ENCODE measurements at places on chromosomes 4 and X.
A peak's percentile ranks its signal among the peaks of the same experiment; 100 is the strongest.

- no peak for DNase-seq
These were observed 305.9 kb downstream of the IDS start for GRCh38 chrX:149198980-149199732.

GRCh38 chr4:7976025-7976424 is 36.4 kb upstream of the AFAP1 start:
- DNase-seq, result no peak

- DNase-seq, result no peak
These were observed 90.7 kb upstream of the S100G start for GRCh38 chrX:16559206-16559619.

DNA sequence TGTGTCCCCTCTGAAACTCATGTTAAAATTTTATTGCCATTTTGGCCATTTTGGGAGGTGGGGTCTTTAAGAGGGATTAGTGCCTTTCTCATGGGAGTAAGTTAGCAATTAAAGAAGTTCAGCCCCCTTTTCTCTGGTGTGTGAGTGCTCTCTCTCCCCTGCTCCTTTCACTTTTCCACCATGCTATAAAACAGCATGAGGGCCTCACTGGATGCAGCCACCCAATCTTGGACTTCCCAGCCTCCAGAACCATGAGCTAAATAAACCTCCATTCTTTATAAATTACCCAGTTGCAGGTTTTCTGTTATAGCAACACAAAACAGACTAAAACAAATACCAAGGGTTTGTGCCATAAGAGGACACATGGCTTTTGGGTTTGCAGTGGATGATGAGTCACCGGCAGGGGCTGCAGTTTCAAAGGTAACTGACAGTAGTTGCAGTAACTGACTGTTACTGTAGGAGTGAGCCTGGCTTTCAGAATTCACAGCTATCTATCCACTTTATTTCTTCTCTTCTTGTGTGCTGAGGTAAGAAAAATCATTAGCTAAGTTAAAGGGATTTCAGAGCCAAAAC is 121.5 kb downstream of the PPEF1 start:
- no peak for DNase-seq

DNA sequence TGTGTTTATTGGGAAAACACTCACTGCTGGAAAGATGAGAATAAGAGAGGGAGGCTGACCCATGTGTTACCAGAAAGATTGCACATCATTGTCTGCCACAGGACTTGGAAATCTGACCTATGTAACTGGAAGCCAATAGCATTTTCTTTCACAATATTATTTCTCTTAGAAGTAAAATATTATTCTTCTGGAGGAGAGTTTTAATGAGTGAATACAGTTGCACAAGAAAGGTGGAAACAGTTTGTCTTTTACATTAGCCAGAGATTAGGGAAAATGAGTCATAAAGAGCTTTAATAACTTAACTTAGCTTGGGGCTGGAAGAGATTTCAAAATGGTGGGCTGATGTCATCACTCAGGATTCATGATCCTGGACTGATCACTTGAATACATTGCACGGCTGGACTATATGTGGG is 31.5 kb upstream of the LNX1 start:
- DNase-seq, result no peak

DNA sequence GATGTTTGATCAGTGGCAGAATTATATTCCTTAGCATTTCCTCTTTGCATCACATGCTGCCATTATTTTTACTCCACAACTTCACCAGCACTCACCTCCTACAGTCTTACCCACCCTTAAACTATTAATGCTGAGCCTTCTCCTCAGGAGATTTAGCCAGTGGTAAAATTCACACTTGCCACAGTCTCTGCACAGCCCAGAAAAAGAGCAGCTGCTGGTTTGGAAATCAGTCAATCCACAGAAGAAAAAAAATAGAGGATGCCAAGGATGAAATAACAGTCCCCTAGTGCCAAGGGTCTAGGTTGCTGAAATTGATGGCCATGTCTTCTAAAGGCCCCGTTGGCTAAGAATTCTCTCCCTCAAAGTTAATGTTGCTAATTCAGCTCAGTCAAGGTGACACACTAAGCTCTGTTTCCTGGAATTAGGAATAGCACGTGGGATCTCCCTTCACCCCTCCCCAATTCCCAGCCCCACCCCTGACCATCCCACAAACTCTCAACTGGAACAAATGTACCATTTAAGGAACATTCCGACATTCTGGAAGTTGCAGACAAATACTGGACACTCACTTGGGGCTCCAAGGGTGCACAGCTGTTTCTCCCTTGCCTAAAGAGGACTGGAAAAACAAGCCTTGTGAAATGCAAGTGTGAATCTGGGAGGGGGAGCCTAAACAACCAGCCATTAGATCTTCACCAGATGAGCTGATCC is 5.7 kb downstream of the ATP1B4 start:
- no peak for DNase-seq

GRCh38 chr4:4613641-4614286 is 71.9 kb upstream of the STX18 start:
- DNase-seq, result no peak

DNA sequence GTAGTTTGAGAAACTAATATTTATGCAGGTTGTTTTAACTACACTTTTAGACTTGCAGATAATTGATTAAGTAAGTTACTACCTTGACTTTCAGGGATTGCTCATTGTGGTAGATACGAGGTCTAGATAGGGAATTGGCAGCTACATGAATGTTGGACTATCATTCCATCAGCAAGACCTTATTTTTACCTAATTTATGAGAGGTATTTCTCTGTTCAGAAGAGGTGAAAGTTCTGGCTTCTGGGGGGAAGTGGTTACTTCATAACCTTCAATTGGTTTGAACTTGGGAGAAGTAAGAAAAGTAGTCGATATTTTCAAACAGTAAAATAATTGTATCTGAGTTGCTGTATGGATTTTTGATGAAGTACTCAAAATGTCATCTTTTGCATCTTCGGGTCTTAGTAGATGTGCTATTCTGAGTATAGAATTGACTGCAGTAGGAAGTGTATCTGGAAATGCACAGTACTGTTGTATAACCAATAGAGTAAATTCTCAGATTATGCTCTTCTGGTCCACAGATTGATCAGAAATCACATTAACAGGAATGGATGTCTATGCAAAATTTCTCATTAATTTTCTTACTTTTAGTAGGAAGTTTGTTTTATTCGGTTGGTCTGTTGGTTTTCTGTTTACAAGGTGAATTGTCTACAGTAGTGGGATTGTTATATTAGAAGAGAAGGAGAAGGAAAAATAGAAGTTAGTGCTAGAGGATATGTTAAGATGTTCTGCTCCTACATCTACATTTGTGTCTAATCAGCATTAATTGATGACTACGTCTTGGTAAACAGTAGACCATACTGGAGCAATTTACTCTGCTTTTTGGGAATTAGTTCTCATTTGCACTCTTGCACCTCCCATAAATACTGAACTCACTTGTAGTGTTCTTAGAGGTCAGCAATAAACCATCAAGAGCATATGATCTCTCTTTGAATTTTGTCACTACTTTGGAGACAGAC is 3.0 kb downstream of the NFKB1 start:
- no peak for DNase-seq

GRCh38 chr4:189659287-189659686 is 281.4 kb upstream of the FRG1 start:
- no peak for DNase-seq

GRCh38 chr4:70601422-70602039 is 9.5 kb downstream of the AMBN start:
- peak; percentile 42 for DNase-seq

- no peak for DNase-seq
These were observed 64.1 kb upstream of the SCOC start for GRCh38 chr4:140309124-140309870.

DNA sequence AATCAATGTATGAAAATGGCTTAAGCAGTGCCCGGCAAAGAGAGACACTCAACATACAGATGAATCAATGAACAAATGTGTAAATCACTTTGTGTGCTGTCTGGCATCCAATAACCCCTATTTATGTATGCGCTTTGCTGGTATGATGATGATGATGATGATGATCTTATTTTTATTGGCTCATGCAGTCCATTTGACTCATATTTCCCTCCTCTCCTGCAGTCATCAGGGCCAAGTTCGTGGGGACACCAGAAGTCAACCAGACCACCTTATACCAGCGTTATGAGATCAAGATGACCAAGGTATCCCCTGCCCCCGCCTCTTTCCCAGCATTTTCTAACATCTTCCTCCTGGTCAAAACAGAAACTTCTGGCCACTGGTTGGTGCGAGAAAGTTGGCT is 2.5 kb downstream of the TIMP1 start:
- no peak for DNase-seq

DNA sequence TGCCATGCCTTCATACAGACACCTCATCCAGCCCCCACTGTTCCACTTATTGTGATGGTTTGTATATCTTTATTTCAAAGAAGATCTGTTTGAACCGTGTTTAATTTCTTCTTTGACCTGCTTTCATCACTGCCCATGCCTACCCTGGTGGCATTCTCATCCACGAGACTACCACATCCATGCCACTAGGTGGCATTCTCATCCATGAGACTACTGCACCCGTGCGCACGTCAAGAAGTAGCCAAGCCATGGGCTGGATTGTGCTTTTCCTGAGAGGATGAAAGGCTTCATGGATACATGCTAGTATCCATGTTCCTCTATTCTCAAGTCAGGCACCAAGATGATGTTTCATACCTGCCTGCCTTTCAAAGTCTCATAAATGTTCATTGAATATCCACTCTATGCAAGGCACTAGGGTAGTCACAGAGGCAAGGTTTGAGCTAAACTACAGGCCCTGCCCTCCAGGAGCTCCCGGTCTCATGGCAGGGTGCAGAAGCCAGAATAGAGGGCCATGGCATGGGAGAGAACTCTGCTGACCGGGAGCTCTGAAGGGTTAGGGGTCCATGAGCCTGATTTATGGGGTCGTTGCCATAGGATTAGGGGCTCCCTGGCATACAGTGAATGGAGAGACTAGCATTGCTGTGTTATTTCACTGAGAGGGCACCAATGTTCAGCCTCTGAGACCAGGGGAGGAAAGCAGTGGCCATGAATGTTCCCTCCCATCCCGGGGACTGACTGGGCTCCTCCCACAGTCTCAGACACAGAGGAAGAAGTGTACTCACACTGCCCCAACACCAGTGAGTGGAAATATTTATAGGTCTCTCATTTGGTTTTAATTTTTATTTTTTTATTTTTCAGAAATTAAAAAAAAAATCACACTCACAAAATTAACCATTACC is 24.8 kb upstream of the EOLA2 start:
- peak; percentile 20 for DNase-seq

GRCh38 chr4:151992332-151993154 is 231.7 kb upstream of the GATB start:
- no peak for DNase-seq

- no peak for DNase-seq
These were observed 47.4 kb upstream of the PHOX2B start for GRCh38 chr4:41795796-41796385.

- DNase-seq, result no peak
These were observed 61.6 kb upstream of the MTMR8 start for GRCh38 chrX:64456828-64457227.

GRCh38 chr4:177855507-177856197 is 413.4 kb upstream of the AGA start:
- no peak for DNase-seq

DNA sequence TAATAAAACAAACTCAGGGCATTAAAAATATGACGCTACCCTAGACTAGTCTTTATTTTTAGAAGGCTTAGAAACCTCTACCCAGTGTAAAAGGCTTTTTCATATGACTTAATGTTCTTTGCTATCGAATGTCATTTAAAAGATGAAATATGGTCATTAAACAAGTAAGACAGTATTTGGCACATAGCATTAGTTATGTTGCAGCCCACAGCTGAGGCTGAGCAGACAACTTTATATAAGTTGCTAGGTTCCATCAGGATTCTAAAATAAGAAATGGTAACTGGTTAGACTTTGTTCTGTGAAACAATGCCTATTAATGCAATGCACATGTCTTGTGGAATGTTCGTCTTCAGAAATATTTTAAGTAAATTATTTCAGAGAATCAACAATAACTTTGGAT is 10.4 kb upstream of the PRSS12 start:
- no peak for DNase-seq

DNA sequence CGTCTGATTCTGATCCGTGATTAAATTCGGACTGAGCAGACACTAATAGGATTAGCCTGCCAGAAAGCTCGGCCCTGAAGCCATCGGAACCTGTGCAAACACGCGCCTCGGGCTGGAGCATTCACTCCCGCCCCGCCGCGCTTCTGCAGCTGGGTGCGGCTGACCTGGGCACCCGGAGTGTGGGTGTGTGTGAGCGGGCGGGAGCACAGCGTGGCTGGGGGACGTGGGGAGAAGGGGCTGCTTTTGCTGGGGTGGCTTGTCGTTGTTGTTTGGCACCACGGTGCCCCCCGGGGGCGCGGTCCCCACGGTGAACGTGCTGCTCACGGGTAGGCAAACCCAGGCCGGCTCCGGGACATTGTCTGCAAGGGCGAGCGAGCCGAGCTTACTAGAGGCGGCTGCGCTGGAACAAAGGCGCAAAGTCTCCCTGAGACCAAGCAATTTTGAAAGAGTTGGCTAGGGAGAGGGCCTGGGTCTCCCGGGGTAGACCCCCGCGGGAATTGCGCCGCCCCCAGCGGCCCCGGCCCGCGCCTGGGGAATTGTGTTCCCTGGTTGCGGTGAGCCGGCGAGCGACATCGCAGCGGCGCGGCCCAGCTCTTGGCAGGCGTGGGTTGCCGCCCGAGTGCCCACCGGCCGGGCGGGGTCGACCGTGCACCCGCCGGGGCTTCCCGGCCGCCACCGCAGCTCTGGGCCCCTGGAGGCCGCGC is 1.4 kb downstream of the MAMLD1 start:
- DNase-seq, result no peak

GRCh38 chrX:18935893-18936292 is 48.0 kb downstream of the PHKA2 start:
- no peak for DNase-seq

- no peak for DNase-seq
These were observed 330.5 kb downstream of the ARHGAP10 start for GRCh38 chr4:148062301-148062950.

- peak; percentile 53 for DNase-seq
These were observed 657 bp upstream of the ANKRD50 start for GRCh38 chr4:124713185-124713592.

- no peak for DNase-seq
These were observed 178.7 kb upstream of the MAGEE2 start for GRCh38 chrX:75963774-75964173.

Measured in GM13977 (cell line).